ENCODE measurements at places on chromosomes 1 and 21.

DNA sequence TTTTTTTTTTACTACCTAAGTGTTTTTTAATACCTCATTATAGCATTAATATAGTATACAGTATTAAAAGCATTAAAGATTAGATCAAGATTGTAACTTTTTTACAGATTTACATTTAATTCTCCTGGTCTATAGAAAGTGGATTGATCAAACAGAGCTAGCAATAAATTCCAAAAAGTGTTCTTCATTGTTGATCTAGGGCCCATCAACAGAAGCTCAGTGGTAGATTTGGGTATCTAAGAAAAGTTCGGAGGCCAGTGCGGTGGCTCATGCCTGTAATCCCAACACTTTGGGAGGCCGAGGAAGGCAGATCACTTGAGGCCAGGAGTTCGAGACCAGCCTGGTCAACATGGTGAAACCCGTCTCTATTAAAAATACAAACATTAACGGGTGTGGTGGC lies 12.5 kb downstream of the NUP210L start:
- no peak for DNase-seq

DNA sequence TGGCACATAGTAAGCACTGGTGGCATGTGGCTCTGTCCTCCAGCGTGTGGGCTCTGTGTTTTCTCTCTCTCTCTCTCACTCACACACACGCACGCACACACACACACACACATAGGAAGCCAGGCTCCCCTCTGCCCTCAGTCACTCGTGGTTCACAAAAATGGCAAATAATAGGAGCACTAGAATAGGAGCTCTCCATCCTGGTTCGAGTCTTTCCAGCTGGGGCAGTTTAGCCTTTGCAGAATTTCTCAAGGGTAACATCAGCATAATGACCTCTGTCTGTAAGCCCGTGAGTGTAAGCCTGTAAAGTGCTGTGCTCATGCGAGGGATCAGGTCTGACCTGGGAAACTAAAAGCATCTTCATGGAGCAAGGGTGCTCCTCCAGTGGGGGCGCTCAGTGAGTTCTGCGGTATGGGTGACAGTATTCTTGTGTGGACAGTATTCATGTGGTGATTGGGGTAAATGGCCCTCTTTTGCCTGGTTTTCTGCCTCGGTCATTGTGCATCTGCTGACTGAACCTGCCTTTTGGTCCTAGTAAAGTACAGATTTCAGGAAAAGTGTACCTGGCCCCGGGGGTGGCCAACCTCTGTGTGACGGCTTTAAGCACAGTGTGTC lies 842 bp upstream of the ZC3H12A start:
- DNase-seq: no peak

GRCh38 chr1:162079030-162079429 lies 9.5 kb downstream of the NOS1AP start:
- no peak for DNase-seq

GRCh38 chr21:45370575-45370974 lies 34.4 kb upstream of the COL18A1 start:
- no peak for DNase-seq
